HFF-Myc (cell line): ENCODE measurements at places on chromosomes 5 and 9.

- DNase-seq: no peak
Measured at GRCh38 chr5:93421987-93422401, 159.0 kb downstream of the NR2F1-AS1 start.

- DNase-seq: no peak
Measured at GRCh38 chr9:89455356-89455824, 42.5 kb downstream of the SEMA4D start.

GRCh38 chr5:97458851-97459250, 275.8 kb upstream of the RIOK2 start:
- no peak for DNase-seq

GRCh38 chr5:110769000-110769681, 30.3 kb downstream of the SLC25A46 start:
- DNase-seq: no peak

DNA sequence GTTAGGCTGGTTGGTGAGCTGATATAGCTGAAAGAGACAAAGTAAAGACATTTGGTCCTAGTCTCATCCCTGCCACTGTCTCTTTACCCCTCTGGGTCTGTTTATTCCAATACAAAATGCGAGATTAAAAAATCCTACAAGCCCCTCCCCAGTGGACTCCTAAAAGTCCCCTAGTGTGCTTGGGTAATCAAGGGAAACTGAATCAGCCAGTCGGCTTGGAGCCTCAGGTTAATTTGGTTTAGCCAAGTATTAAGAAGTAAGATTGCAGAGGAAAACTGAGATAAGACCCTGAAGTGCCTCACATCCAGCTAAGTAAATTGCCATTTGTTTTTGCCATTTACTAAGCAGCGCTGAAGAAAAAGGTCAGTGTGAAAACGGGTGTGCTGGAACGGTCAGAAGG, 10.4 kb downstream of the NIM1K start:
- no peak for DNase-seq

DNA sequence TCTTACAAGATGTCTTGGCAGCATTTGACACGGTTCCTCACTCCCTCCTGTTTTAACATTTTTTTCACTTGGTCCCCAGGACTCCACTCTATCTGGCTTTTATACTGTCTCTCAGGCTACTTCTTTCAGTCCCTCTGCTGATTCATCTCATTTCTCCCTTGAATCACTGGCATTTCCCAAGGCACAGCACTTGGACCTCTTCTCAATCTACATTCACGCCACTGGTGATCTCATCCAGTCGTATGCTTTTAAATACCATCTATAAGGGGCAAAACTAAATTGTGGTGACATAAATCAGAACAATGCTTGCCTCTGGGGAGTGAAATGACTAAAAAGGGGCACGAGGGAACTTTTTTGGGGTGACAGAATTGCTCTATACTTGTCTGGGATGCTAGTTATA, 47.1 kb downstream of the MAPKAP1 start:
- no peak for DNase-seq

DNA sequence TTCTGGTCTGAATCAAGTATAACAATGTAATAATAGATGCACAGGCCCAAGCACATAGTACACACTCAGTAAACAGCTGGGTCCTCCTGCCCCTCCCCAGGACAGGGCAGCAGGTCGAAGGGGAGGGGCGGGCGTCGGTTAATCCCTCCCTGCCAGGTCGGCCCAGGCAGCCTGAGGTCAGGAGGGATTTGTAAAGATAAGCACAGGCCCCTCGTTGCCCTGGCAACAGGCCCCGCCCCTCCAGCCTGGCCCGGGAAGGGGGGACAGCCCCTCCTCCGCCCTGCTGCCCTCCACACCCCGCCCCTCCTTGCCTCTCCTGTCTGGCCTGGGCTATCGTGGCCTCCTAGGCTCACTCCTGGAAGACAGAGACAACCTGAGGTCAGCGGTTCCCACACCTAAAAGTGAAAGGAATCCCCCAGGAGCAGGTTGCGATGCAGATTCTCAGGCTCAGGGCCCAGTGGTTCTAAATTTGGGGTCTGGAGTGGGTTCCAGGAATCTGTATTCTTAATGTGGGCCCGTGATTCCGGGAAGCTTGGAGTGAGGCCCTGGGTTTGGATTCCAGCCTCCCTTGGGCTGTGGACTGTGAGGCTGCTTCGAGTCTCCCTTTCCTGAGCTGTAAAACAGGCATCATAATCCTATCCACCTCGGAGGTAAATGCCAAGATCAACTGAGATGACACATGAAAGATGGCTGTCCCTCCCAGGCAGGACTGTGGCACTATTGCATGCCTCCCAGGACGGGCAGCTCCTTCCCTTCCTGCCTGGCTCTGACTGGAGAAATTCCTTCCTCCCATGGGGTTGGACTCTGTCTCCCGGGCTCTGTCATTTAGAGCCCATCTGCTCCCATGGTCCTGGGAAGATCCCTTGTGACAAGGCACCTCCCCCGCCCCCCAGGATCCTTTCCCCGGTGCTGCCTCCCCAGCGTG, 4.4 kb downstream of the CRB2 start:
- no peak for DNase-seq

- no peak for DNase-seq
Measured at GRCh38 chr5:143403334-143403592, 223 bp downstream of the NR3C1 start.

DNA sequence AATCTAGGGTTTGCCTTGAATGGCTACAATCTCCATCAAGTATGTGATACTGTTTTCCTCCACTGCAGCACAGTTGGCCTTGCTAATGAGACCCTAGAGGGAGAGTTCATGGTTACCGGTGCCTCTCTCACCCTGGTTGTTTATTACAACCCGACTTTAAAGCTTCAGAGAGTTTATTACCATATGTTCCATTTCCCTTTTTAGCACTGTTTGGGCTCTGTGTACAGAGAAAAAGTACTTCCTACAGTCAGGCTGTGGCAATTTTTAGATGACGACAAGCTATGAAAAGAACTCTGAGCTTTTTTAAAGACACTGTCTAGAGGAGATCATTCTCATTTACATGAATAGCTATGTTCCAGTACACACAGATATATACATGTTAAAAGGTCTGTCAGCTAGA, 48.8 kb upstream of the PLCXD3 start:
- no peak for DNase-seq

- no peak for DNase-seq
Measured at GRCh38 chr5:98318386-98318785, 455.1 kb upstream of the RGMB start.

DNA sequence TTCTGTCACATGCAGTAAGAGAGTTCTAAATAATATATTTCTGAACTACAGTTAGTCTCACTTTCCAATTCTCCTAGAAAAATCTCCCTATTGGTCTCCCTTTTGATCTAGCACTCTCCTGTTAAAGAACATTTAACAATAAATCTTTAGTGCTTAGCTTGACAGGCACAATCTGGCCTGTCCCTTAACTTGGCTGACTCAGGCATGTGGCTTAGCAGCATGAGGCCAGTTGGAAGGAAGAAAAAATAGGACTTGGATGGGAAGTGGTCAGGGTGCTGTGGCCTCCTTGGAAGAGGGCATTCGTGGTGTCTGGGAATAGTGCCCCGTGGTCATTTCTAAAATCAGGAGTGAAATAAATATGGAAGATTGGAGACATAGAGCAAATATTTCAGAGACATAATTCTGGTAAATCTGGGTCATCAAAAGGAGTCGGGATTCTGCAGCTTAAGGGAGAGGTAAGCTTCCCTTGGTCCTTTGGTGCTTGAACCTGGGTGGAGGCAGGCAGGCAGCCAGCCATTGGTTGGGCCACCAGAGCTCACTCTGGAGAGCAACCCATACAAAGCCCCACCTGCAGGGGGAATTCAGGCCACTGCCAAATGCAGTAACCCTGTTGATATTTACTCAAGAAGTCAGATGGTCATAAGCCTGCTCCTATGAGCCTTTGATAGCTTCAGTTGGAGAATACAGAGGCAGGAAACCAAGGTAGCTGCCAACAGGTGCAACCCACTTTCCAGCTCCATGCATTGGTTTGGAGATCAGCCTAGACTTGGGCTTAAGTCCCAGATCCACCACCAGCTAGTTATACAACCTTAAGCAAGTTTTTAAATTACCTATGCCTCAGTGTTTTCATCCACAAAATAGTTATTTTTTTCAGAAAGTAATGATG, 28.8 kb upstream of the TLE4 start:
- no peak for DNase-seq

- DNase-seq: no peak
Measured at GRCh38 chr9:32411753-32412152, 27.3 kb downstream of the ACO1 start.

GRCh38 chr5:109484597-109484996, 74.8 kb upstream of the PJA2 start:
- no peak for DNase-seq

DNA sequence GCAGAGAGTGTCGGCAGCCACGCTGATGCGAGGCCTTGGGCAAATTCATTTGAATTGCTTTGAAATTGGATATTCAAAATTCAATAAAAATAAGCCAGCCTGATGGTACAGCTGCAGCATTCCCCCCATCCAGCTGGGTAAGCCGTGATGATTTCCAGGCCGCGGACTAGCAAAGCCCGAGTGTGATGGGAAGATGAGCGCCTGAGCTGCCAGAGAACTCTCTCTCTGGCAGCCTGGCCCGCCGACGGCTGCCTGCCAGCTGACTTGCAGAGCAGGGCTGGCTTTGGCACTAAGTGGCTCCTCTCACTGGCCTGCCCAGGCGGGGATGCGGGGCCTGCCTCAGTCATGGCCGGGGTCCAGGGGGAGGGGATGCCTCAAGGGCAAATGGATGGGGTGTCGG, 268.3 kb upstream of the WWC1 start:
- DNase-seq: no peak

- DNase-seq: no peak
Measured at GRCh38 chr5:14231156-14231555, 88.0 kb downstream of the TRIO start.

DNA sequence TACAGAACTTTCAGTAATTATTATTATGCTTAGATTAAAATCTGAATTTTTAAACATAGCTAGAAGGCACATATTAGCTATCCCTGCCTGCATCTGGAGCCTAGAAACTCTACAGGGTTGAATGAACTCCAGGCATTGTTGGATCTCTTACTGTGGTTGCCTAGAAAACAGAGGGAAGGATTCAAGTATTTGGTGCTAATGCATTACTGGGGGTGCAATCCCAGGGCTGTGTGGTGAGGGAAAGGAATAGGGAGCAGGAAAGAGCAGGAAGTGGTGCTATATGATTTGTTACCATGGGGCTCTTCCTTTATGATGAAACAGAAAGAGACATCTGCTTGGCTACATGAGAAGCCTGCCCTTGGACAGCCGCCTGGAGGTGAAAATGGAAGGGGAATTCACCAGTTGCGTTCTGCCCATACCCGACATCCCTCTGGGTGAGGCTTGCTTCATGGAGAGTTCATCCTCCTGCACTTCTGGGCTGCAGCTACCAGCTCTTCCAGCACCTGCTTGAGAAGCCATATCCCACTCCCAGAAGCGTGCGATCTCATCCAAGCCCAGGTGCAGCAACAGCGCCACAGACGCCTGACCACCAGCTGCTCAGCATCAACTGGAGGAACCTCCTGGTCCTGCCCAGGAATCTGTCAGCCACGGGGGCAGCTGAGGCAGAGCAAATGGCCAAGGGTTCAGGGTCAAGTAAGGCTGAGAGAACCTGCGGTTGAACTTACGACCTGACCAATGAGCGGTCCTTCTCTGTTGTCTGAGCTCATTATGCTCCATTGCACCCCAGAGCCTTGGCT, 362.8 kb downstream of the SEMA5A start:
- no peak for DNase-seq

DNA sequence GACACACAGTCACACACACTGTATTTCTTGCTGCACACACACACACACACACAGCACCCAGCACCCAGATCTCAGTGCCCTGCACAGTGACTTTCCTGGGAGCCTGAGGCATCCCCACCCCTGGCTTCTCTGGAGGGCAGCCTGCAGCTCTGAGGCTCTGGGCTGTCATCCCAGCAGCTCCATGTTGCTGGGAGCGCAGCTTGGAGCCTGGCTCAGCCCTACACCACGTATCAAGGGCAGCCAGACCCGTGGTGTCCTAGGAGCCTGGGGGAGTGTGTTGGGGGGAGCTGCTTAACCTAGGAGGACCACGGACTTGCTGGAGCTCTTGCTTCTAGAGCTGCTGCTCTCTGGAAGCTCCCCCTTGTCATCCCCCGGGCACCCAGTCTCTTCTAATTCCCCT, 5.2 kb downstream of the IER5L start:
- no peak for DNase-seq

DNA sequence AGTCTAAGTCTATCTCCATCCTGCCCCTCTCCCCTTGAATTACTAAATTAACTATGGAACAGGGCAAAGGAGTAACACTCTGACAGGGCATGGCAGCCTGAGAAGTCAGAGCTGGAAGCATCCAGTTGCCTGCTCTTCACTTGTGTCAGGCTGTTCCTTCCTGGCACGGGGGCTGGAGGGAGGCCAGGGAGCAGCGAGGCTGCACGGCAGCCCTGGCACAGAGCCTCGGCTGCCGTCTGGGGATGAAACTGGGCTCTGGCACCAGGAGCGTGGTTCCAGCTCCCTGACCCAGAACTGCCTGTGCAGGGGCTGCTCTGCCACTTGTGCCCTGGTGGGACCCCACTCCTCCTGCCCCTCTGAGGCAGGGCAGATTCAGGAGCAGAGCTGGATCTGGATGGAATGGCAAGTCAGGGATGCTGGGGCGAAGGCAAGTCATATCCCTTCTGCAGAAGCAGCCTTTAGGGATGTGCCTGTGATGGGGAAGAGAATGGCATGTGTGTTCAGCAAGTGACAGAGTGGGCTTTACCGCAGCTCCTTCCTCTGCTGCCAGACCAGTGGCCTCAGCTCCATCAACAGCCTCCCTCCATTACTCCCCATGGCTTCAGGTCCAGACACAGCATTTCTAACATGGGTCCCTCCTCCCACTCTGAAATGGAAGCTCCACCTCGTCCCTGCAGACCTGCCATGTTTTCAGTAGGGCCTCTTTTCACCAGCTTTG, 42.2 kb upstream of the PDE8B start:
- no peak for DNase-seq

DNA sequence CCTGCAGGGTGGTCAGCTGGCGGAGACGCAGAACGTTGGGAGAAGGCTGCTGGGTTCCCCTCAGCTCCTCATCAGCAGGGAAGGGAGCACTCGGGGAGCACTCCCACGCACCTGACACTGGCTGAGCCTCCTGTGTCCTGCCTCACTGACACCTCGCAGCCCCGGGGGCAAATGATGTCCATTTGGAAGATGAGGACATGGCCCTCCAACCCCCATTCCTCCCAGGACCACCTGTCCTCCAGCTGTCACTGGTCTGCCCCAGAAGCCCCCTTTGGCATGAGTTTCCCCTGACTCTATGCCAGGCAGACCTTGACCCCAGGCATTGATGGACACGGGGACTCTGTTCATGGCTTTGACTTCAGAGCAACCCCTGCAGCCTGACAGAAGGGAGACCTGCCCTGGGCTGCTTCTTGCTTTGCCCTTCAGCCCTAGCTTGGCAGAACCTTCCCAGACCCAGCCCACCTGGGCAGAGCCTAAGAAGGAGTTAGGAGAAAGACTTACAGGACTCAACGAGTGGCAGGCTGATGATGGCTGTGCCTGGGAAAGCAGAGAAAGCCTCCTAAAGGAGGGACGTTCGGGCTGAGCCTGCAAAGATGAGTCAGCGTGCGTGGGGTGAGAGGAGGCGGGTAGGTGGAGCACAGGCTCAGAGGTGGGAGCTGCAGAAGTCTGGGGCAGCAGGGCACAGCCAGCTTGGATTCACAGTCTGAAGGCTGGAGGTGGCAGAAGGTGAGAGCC, 90.6 kb downstream of the LMX1B start:
- no peak for DNase-seq
